Activated CD8-positive, alpha-beta T cell treated with anti-CD3 and anti-CD28 coated beads, Interleukin-2, amount 10 ng/mL, durations not matched to agents 7 days and 5 days (primary cell): ENCODE measurements at places on chromosomes 12 and 14. TPM values are rescaled to one million over a fixed set of nuclear protein-coding genes. Genes with fewer than 3 reads are reported as not detected.

GPR137C gene
- total RNA-seq: 1.7 TPM

CLMN gene
- 1.6 TPM for total RNA-seq

DIABLO gene
- 43.5 TPM for total RNA-seq

BEGAIN gene
- 1.2 TPM for total RNA-seq

DNA sequence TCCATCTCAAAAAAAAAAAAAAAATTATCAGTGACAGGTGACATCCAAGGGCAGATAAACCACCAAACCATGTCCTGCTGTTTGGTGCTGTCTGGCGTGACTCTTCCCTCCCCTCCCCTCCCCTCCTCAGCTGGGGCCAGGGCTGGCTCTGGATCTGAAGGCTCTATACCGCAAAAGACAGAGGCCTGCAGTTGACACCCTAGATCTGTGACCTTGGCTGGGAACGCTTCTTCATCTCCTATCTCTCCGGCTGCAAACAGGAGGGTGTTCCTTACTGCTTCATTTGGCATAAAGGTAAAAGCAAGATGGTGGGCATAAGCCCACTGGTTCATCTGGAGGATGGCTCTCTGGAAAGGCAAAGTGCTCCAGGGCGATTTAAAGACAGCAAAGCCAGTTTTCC lies 126.8 kb upstream of the PRMT8 start:
- no peak for DNase-seq
- H3K36me3 ChIP-seq: no peaks in the 10 kb centered on the region
- H3K27ac ChIP-seq: no peak overlapping the region
- no peak overlapping the region for H3K4me3 ChIP-seq

GRCh38 chr12:127118251-127118650 lies 1148.7 kb upstream of the TMEM132C start:
- H3K36me3 ChIP-seq: no peaks in the 10 kb centered on the region
- H3K4me3 ChIP-seq: no peak overlapping the region

DNA sequence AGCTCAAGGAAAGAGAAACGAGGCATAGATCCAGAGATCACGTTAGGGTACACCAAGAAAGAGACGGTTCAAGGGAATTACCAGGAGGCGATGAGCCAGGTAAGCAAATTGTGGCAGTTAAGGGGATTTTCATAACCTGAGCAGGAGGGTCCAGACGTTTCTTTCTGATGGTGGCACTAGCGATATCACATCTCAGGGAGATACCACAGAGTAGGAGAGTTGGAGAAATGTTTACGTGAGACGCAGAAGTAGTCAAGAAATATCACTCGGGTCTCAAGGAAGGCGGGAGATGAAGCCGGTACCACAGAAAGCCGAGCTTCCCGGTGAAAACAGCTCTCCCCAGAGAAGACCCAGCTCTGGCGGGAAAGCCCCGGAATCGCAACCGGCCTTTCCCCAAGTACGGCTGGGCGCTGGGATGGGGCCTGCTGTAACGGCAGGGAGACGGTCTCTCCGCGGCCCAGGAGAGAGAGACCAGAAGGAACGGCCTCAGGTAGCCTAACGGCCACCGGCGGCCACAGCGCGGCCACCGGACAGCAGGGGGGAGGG lies 485 bp downstream of the SENP1 start:
- peak overlapping the region; percentile 88 for H3K4me3 ChIP-seq
- peak overlapping the region; percentile 94 for H3K27ac ChIP-seq
- H3K4me1 ChIP-seq: peaks cover 54% of the 10 kb centered on the region
- peak; percentile 46 for DNase-seq
- H3K36me3 ChIP-seq: peaks cover 8% of the 10 kb centered on the region
